Occipital lobe (tissue), 3 donors: ENCODE measurements at places on chromosomes 4 and X.

- DNase-seq = no peak
These were observed 18.0 kb upstream of the RHOXF2 start for GRCh38 chrX:120140293-120140981.

DNA sequence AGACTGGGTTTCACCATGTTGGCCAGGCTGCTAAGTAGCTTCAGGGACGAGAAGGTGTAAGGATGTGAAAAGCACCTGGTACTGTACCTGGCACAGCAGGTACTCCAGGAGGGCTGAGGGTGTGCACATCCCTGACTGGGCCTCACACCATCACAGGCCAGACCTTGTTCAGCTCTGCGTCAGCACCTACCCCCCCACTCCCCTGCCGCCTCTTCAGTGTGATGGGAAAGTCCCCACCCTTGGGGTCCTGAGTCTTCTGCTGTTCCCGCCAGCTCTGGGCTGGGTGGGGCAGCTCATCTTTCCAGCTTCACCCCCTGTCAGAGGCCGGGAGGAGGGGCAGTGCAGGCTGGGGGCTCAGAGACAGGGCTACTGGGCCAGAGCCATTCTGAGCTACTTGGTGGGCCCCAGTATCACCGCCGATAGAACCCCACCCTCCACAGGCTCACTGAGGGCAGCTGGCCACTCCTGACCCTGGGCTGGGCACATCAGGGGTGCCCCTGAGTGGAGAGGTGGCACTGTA is 6.7 kb upstream of the SH3BP2 start:
- no peak for DNase-seq

DNA sequence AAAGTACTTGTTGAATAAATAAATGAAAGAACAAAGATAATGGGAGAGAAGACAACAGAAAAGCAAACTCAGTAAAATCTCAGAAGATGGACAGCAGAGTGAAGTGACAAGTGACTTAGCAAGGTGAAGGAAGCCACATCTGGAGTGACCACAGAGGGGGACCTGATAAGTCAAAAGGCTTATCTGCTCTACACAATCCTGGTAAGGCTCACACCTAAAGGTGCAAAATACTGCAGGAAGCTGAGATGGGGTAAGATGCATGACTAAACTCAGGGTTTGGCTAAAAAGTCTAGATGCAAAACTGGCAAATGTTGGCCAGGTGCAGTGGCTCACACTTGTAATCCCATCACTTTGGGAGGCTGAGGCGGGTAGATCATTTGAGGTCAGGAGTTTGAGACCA is 22.2 kb downstream of the TRMT2B start:
- no peak for DNase-seq

- DNase-seq = no peak
These were observed 41.3 kb upstream of the ANK2 start for GRCh38 chr4:113008135-113008534.

DNA sequence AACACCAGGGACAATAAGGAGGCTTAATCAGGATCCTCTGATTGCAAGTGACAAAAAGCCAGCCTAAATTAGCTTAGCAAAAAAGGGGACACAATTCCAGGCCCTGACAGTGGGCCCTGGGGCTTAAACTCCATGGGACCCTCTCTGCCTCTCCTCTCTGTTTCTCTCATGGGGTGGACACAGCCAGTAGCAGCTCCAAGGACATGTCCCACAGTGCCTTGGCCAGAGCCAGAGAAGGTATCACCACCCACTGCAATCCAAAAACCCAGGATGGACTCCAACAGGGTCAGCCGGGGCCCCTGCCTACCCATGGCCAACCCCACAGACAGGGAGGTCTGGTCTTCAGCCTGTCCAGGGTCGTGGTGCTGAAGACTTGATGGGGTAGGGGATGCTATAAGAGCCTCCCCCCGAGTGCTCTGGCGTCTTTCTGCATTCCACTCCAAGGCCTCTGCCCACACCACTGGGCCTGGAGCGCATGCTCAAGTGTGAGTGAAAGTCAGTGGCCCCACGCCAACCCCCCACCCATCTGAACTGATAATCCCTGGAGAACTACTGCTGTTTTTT is 19.7 kb upstream of the PPP2R2C start:
- DNase-seq = no peak

- no peak for DNase-seq
These were observed 9.5 kb upstream of the KDM5C start for GRCh38 chrX:53234484-53234883.
